GM12878 (cell line): ENCODE measurements at places on chromosomes 13 and 19.

DNA sequence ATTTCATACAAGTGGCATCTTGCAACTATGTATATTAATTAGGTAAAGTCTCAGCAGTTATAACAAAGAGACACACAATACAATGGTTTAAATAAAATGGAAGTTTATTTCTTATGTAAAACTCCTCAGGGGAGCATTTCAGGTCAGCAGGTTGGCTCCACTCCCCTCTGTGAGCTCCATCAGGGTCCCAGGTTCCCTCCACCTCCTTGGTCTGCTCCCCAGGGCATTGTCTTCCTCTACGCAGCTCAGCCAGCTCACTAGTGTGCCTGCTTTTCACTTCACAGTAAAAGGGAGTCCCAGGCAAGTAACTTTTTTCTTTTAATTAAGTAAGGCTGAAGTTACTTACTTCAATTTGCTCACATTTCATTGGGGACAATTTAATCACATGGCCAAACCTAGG, 135.3 kb upstream of the FNDC3A start:
- DNase-seq: no peak

- DNase-seq: no peak
These were observed 14.5 kb upstream of the ZNF793 start for GRCh38 chr19:37492213-37492612.

- no peak for DNase-seq
These were observed 4.0 kb downstream of the GRIN2D start for GRCh38 chr19:48397263-48398101.

DNA sequence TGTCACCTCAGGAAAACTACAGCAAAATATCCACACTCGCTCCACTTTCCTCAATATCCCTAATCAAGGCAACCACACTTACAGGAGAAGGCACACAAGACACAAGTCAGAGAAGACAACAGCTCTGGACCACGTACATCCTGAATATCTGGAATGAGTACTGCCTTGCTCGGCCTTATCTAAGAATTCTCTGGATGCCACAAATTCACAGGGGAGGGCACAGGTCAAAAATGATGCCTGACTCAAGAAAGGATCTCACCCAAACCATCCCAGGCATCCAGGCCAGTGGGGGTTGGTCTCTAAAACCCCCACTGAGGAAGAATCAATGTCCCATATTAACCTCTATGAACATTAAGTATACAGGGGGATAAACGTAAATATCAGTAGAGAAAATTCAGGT, 29.9 kb downstream of the ATP7B start:
- DNase-seq: no peak

GRCh38 chr13:89828506-89828905, 1519.0 kb upstream of the MIR17HG start:
- no peak for DNase-seq

- DNase-seq: no peak
These were observed 17.3 kb downstream of the C19orf81 start for GRCh38 chr19:50666346-50667176.

DNA sequence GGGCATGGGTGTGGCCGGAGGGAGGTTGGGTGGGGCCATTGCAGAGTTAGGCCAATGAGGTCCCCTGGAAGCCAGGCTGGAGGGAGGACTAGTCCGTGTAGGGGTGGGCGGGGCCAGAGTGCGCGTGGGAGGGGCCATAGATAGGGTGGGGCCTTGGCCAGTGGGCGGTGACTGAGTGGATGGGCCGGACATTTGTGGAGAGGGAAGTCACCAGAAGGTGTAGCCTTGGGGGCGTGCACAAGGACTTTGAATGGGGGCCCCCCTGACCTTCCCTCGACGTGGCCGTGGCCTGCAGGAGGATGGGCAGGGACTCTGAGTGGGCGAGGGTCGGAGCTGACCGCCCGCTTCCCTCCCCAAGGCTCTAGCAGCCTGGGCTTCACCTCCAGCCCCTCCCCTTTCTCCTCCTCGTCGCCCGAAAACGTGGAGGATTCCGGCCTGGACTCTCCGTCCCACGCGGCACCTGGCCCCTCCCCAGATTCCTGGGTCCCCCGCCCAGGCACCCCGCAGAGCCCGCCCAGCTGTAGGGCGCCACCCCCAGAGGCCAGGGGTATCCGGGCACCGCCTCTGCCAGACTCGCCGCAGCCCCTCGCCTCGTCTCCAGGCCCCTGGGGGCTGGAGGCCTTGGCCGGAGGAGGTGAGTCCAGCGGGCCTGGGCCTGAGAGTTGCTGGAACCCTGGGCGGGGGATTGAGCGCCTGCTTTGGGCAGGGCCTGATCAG, 16.5 kb upstream of the B3GNT3 start:
- DNase-seq: no peak

- no peak for DNase-seq
These were observed 454.5 kb downstream of the IRS2 start for GRCh38 chr13:109331898-109332297.

DNA sequence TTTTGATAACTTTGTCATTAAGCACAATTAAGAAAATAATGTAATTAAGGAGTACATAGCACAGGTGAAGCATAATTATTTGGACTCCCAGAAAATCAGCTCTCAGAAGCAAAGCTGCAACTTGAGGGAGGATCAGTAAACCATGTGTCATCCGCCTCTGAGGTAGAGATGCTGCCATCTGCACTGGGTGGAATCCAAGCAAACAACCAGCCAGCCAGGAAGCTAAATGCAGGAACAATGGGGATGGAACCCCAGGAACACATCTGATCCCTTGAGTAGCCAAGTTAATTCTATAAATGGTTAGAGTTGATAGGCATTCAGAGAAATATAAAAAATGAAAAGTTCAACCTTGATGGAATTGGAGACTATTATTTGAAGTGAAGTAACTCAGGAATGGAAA, 520.2 kb downstream of the RFC3 start:
- DNase-seq: no peak

DNA sequence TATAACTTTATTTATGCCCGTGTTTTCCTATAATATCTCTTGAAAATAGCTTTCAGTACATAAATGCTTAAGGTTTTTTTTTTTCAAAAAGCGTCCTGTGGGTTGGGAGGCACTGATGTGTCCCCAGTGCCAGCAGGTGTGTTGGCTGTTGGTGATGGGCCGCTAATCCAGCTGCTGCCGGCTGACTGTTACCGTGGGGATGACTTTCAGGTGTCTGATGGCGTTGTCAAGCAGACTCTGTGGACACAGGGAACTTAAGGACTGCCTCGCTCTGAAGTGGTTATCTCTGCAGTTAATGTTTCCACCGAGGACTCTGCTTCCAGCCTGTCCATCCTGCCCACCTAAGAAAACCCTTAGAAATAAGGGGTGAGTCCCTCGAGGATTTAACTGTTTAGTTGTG, 94.5 kb downstream of the ANKRD10 start:
- DNase-seq: no peak

- DNase-seq: no peak
These were observed 478 bp downstream of the LMO7 start for GRCh38 chr13:75636436-75637180.

DNA sequence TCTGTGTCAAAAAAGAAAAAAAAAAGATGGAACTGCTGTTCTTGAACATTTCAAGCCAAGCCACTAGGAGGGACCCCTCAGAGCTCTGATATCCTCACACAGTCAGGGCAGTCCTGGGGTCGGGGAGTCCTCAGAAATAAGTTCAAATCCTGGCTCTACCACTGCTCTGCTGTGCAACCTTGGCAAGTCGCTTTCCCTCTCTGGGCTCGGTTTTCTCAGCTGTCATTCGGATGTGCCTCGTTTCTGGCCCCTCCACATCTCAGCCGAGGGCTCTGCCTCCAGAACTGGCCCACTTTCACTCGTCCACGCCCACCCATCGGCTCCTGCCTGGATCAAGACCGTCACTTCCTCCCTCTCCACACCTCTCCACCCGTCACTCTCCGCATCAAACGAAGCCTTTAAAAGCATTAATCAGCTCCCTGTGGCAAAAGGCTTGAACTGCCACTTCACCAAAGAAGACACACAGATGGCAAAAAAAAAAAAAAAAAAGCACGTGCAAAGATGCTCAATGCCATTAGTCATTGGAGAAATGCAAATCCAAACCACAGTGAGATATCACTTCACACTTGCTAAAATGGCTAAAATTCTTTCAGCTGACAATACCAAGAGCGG, 7.4 kb upstream of the ZNRF4 start:
- no peak for DNase-seq

DNA sequence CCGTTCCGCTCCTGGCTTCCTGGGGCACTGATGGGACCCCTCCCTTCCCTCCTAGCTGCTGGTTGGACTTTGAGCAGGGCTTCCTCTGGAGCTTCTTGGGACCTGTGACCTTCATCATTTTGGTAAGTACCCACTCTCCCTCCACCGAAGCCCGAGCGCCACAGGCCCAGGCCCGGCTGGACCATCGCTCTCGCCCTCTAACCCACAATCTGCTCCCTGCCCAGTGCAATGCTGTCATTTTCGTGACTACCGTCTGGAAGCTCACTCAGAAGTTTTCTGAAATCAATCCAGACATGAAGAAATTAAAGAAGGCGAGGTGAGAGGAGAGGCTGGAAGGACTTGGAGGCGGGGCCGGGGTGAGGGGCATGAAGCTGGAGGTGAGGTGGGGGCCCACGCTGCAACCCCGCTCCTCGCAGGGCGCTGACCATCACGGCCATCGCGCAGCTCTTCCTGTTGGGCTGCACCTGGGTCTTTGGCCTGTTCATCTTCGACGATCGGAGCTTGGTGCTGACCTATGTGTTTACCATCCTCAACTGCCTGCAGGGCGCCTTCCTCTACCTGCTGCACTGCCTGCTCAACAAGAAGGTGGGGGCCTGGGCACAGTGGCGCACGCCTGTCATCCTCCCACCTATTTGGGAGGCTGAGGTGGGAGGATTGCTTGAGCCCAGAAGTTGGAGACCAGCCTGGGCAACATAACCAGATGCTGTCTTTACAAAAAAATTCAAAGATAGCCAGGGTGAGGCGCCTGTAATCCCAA, 12.3 kb downstream of the DDX39A start:
- DNase-seq: no peak

GRCh38 chr19:22030680-22031079, 19.9 kb upstream of the ZNF208 start:
- no peak for DNase-seq

DNA sequence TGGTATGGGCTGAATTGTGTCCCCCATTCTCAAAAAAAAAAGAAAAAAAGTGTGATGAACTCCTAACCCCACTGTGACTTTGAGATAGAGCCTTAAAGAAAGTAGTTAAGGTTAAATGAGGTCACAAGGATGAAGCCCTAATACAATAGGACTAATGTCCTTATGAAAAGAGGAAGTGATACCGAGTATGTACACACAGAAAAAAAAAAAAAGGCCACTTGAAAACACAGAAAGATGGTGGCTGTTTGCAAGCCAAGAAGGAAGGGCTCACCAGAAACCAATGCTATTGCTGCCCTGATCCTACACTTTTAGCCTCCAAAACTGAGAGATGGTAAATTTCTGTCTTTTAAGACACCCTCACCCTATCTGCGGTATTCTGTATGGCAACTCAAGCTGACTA, 955.6 kb downstream of the PCDH17 start:
- DNase-seq: peak; percentile 9

- no peak for DNase-seq
These were observed 17.5 kb downstream of the MIPEP start for GRCh38 chr13:23871616-23872220.

DNA sequence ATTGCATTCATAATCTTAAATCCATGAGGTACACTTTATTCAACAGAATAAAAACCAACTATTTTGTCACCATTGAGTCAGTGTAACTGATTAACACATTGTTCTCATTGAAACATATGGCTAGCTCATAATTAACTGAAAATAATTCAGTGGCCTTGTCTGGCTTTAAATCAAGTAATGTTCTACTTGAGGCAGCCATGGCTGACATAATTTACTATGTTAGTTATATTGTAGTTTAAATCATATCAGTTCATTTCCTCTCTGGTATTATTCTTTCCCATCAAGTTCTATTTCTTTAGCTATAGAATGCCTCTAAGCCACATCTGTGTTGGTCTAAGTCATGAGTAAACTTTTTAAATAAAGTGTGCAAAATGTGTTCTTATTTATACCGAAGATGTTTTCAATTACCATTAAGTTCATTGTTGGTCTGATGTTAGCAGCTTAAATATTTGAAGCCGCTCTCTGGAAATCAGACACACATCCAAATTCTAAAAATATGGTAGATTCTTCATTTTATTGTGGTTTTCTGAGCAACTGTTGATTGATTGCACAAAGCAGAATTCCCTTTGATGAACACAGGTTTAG, 393.7 kb downstream of the GPC6 start:
- DNase-seq: no peak

DNA sequence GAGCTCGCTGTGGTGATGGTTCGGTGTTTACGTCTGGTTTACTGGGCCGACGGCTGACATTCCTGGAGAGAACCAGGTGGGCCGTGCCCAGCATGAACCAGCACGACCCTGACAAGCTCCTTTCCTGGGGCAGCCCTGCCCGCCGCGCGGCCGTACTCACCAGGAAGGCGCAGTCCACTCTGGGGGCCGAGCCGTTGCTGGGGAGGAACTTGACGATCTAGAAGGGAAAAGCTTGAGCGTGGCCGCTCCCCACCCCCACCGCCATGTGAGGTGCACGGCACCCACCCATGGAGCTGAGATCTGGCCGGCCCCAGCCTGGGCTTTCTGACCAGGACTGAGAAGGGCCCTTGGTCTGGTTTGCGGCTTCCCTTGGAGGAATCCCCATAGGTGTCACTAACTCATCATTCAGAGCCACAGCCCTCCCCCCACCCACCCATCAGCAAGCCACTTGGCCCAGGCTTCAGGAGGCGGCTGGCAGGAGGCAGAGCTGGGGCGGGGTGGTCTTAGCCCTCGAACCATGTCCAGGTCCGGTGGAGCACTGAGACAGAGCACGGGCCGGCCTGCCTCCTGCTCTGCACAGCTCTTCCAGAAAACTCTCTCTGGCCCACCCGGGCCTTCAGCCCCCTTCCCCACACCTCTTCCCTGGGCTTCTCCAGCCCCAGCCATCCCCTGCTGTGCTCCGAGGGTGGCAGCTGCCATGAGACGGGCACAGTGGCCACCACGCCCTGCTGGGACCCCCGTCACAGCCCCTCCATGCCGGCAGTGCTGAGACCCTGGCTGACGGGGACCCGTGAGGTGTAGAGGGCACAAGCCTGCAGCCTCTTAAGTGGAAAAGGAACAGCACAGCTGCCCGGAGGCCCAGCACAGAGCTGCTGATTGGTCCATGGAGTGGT, 6.2 kb downstream of the ATP4B start:
- no peak for DNase-seq
